ENCODE measurements at places on chromosomes 1 and 21. TPM values are rescaled to one million over a fixed set of nuclear protein-coding genes. Genes with fewer than 3 reads are reported as not detected.

DNA sequence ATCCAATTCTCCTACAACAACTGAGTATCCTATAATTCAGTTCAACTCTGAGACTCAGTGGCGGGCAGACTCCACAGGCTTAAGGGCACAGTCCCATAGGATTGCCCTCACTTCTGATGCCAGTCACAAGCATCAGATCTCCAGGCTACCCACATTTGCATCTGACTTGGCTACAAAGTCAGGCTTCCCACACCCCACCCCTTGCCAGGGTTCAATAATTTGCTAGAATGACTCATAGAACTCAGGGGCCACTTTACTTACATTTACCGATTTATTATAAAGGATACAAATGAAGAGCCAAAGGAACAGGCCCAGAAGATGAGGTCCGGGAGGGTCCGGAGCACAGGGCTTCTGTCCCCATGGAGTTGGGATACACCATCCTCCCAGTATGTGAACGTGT, 36.0 kb upstream of the SLAMF9 start:
- H3K4me1 ChIP-seq: no peaks in the 10 kb centered on the region
- H3K4me3 ChIP-seq: no peak overlapping the region
- H3K36me3 ChIP-seq: no peaks in the 10 kb centered on the region

DNA sequence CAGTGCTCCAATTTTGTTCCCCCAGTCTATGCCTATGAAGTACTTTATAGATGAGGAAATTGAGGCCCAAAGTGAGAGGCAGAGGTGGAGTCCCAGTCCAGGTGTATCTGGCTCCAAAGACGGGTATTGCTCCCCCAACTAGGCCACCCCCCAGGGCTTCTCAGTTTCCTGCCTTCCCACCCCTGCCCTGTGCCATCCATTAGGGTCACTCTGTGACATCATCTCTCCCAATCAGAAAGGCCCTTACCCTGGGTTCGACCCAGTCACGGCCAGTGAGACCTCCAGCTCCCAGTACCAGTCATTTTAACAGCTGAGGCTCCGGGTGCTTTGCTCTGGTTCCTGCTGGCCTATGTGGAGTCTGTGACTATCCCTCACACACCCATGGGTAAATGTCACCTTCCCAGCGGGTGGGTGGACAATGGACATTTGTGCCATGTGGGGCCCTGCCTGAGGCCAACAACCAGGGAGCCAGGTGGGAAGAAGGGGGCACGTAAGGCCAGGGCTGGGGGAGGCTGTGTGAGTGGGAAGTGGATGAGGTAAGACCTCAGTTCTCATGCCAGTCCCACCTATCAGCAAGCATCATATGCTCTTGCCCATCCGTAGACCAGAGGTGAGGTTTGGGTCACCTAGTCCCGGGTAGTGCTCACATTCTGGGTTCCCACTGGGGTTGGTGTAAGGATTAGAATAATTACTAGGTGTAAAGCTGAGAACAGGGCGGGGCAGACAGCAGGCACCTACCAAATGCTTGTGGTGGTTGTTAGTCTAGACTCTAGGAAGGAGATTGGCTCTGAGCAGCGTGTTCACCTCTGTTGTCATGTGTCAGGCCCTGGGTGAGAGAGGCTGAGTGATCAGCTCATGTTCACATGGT, 685.9 kb downstream of the MATN1 start:
- H3K27ac ChIP-seq: no peak overlapping the region
- H3K4me3 ChIP-seq: no peak overlapping the region
- H3K36me3 ChIP-seq: no peaks in the 10 kb centered on the region
- H3K4me1 ChIP-seq: no peaks in the 10 kb centered on the region

DNA sequence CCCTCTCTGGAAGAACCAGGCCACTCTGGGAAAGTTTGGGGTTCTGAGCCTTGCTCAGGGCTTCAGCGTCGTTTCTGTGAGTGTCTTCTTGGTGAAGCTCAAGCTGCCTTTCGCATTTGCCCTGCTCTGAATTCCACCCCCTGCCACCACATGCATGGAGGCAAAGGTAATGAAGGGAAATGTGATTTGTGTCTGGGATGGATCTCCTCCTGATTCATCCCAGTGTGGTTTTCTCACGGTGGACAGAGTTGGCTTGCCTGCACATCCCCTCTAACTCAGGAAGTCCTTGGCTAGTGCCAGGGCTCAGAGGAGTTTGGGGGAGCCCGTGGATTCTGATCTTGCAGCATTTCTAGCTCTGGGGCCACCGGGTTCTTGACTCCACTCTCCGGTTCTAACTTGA, 173.6 kb upstream of the RAB4A start:
- no peak overlapping the region for H3K27ac ChIP-seq
- peaks cover 42% of the 10 kb centered on the region for H3K4me1 ChIP-seq
- no peak overlapping the region for H3K4me3 ChIP-seq
- no peak for DNase-seq
- H3K36me3 ChIP-seq: no peaks in the 10 kb centered on the region
- H3K27me3 ChIP-seq: no peaks in the 10 kb centered on the region

GRCh38 chr1:212587016-212587887, 21.3 kb upstream of the ATF3 start:
- no peak for DNase-seq
- H3K36me3 ChIP-seq: no peaks in the 10 kb centered on the region
- H3K27me3 ChIP-seq: no peaks in the 10 kb centered on the region
- no peak overlapping the region for H3K27ac ChIP-seq
- no peaks in the 10 kb centered on the region for H3K4me1 ChIP-seq

GRCh38 chr21:27076025-27076424, 109.1 kb upstream of the ADAMTS5 start:
- no peaks in the 10 kb centered on the region for H3K4me1 ChIP-seq
- no peaks in the 10 kb centered on the region for H3K36me3 ChIP-seq
- H3K27ac ChIP-seq: no peak overlapping the region

GRCh38 chr1:107058245-107059032, 2.0 kb downstream of the PRMT6 start:
- no peak overlapping the region for H3K4me3 ChIP-seq
- no peak overlapping the region for H3K27ac ChIP-seq
- H3K4me1 ChIP-seq: peaks cover 6% of the 10 kb centered on the region
- no peak for DNase-seq
- H3K36me3 ChIP-seq: no peaks in the 10 kb centered on the region
- no peaks in the 10 kb centered on the region for H3K27me3 ChIP-seq

DNA sequence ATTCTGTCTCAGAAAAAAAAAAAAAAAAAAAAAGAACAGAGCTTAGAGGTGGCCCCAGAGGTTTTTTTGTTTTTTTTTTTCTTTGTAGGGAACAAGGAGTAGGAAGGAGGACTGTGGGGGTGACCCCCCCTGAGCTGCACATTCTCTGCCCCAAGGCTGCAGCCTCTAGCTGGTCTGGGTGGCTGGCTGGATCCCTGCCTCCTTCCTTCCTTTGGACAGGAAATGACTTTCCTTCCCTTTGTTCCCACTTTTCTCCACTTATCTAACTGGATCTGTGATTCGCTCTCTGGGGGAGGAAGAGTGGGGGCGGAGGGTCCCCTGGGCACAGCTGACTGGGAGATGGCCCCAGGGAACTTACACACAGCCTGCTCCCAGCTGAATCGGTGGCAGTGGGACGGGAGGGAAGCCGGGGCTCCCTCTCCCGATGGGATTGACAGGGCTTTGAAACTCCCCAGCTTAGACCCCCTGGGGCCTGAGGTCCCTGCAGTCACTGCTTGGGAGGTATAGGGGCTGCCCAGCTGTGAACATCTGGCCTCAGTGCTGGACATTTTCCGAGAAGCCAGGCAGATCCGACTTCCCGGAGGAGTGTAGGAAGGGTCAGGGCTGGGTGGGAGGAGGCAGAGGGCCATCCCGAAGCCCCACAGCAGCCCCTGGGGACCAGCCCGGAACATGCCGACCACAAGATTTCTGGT, 2.1 kb downstream of the FBLIM1 start:
- peak overlapping the region; percentile 23 for H3K27ac ChIP-seq
- no peaks in the 10 kb centered on the region for H3K27me3 ChIP-seq
- no peak for DNase-seq
- peaks cover 38% of the 10 kb centered on the region for H3K4me1 ChIP-seq
- H3K4me3 ChIP-seq: no peak overlapping the region
- H3K36me3 ChIP-seq: no peaks in the 10 kb centered on the region

- H3K4me3 ChIP-seq: no peak overlapping the region
- no peak for DNase-seq
- H3K36me3 ChIP-seq: no peaks in the 10 kb centered on the region
- H3K4me1 ChIP-seq: no peaks in the 10 kb centered on the region
- H3K27me3 ChIP-seq: no peaks in the 10 kb centered on the region
- H3K27ac ChIP-seq: no peak overlapping the region
These were observed 85.3 kb downstream of the FOXD2 start for GRCh38 chr1:47522935-47523834.

- no peak overlapping the region for H3K27ac ChIP-seq
- DNase-seq: no peak
- H3K36me3 ChIP-seq: no peaks in the 10 kb centered on the region
- no peaks in the 10 kb centered on the region for H3K27me3 ChIP-seq
These were observed 86.2 kb downstream of the NGF start for GRCh38 chr1:115251856-115252255.

GRCh38 chr1:7515175-7515574, 255.9 kb upstream of the VAMP3 start:
- H3K4me3 ChIP-seq: no peak overlapping the region
- H3K36me3 ChIP-seq: no peaks in the 10 kb centered on the region
- no peaks in the 10 kb centered on the region for H3K4me1 ChIP-seq
- no peak overlapping the region for H3K27ac ChIP-seq

- no peak for DNase-seq
- H3K4me1 ChIP-seq: no peaks in the 10 kb centered on the region
- no peak overlapping the region for H3K27ac ChIP-seq
- no peaks in the 10 kb centered on the region for H3K27me3 ChIP-seq
These were observed 218.5 kb downstream of the PTPRU start for GRCh38 chr1:29454616-29455380.

DNA sequence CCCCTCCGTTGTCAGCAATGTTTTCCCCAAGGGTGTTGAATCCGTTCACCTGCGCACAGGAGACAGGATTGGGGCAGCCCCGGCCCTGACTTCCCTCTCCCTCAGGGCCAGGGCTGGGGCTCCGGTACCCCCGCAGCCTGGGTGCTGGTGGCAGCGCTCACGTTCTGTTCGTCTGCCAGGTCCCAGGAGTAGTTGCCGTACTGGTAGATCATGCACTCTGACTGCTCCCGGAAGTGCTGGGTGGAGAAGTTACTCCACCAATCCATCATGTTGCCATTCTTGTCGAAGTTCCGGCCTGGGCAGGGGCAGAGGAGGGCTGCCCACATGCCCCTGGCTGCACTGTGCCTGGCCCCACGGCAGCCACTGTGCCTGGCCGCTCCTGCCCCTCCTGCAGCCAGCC, 6.1 kb downstream of the PRXL2B start:
- H3K36me3 ChIP-seq: no peaks in the 10 kb centered on the region
- peaks cover 2% of the 10 kb centered on the region for H3K4me1 ChIP-seq
- no peaks in the 10 kb centered on the region for H3K27me3 ChIP-seq
- H3K27ac ChIP-seq: no peak overlapping the region
- no peak overlapping the region for H3K4me3 ChIP-seq
- no peak for DNase-seq

Gene C1orf167
- not detected for total RNA-seq

Gene ZNF695
- total RNA-seq: not detected

Gene LCE3D
- total RNA-seq: not detected

Gene RHEX
- total RNA-seq: 1.2 TPM

Gene SYTL1
- 17.3 TPM for total RNA-seq

Gene POLR3GL
- 17.8 TPM for total RNA-seq

Measured in thyroid gland (tissue), 4 donors.